Mesendoderm (in vitro differentiated cells): ENCODE measurements at places on chromosomes 1 and 21.
A peak's percentile ranks its signal among the peaks of the same experiment; 100 is the strongest.

DNA sequence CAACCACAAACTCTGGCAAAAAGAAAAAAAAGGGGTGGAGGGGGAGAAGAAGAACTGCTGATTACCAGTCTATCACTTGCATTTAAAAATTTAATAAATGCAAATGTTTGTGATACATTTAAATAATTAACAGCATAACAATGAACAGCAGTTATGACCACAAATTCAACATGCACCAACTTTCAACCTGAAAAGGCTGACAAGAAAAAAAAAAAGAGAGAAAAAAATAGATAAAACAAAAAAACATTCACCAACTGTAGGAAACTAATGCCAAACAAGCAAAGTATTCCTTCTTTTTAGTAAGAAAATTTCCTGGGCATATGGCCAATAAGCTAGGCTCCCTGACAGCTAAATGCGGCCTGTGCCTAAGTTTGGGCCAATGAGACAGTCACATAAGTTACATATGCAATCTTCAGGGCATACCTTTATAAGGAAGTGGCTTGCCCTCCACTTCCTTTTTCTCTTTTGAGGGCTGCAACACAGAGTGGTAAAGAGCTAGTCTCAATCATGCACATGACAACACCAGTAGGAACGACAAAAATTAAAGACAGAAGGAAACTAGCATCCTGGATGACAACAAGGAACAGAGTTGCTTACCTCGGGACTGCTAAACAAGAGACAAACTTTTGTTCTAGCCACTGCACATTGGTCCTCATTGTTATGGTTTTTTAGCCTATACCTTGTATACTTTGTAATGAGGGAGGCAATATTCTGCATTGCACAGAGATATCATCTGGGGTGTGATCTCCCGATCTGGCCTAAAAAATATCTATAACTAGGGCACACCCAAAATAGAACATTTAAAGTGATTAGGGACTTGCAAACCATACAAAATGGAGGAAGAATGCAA, 24.2 kb upstream of the PHTF1 start:
- no peaks in the 10 kb centered on the region for H3K36me3 ChIP-seq
- peak; percentile 10 for DNase-seq
- no peak overlapping the region for H3K27ac ChIP-seq

DNA sequence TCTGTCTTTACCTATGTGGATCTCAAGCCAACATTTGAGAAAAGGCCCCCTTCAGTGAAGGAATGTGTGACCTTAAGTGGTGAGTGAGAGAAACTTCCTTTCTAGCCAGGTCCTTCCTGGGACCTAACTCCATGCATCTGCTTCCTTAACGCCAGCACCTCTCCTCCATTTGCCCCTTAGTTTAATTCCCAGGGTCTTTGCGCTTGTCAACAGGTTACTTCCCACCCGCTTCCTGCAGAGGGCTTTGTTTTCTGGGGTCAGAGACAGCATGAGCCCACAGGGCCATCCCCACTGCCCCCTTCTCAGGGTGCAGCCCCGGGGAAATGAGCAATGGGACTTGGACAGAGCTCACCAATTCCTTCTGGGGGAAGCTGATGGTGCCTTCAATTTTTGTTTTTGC, 54.8 kb downstream of the EVA1C start:
- no peaks in the 10 kb centered on the region for H3K36me3 ChIP-seq
- H3K27ac ChIP-seq: no peak overlapping the region
- no peaks in the 10 kb centered on the region for H3K4me1 ChIP-seq
- no peaks in the 10 kb centered on the region for H3K27me3 ChIP-seq

DNA sequence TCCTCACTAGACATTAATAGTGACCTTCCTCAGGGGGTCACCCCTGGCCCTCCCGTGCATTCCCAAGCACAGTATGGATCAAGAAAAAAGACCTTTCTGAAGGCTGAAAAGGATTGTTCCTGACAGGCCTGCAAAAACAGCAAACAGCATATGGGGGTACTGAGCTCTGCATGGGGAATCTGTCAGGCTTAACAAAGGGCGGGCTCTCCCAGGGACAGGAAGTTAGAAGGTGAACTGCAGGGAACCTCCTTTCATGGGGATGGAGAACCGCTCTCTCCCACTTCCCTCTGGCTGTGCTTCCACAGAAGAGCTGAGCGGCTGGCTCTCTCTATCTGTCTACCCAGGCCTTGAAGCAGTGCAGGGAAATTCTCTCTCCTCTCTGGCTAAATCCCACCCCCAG, 91.7 kb downstream of the DTL start:
- no peak overlapping the region for H3K27ac ChIP-seq
- no peak overlapping the region for H3K4me3 ChIP-seq
- H3K36me3 ChIP-seq: no peaks in the 10 kb centered on the region
- no peaks in the 10 kb centered on the region for H3K4me1 ChIP-seq

DNA sequence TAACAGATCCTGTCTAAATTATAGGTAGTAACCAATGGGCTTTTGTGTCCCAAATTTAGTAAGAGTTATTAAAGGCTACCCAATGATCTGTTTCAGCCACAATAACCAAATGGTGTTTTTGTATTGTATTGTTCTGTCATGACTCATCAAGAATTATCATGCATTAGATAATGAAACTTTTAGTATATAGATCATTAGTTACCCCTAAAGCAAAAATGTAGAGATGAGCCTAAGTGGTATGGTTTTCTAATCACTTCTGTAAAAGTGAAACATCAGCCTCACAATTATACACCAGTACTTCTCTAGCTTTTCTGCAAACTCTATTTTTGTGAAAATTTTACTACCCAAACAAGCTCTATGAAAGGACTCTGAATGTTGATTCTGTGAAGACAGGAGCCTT, 71.4 kb downstream of the LRRC7 start:
- H3K27ac ChIP-seq: no peak overlapping the region
- H3K4me3 ChIP-seq: no peak overlapping the region
- H3K36me3 ChIP-seq: no peaks in the 10 kb centered on the region
- no peak for DNase-seq
- no peaks in the 10 kb centered on the region for H3K4me1 ChIP-seq
- H3K27me3 ChIP-seq: no peaks in the 10 kb centered on the region

GRCh38 chr1:116738673-116739370, 15.4 kb upstream of the CD2 start:
- H3K4me3 ChIP-seq: no peak overlapping the region
- no peak for DNase-seq
- no peaks in the 10 kb centered on the region for H3K4me1 ChIP-seq
- H3K27me3 ChIP-seq: no peaks in the 10 kb centered on the region

- no peaks in the 10 kb centered on the region for H3K4me1 ChIP-seq
- DNase-seq: no peak
Measured at GRCh38 chr1:188371295-188371806, 1542.6 kb downstream of the PLA2G4A start.

DNA sequence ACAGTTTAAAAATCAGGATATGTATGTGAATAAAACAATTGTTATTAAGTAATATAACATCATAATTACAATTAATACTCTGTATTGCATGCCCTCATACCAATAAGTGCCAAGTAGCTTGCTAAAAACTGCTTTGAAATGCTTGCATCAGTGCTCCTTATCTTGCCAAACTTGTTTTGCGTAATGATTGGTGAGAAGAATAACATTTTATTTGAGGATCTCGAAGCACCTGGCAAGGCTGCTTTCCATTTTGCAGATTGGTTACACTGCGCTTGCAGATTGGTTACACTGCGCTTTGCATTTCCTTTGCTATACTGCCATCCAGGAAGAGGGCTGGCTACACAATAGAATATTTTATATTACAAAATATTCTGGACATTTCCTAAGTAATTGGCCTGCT, 1.7 kb upstream of the PBX1 start:
- no peaks in the 10 kb centered on the region for H3K4me1 ChIP-seq
- no peak for DNase-seq
- H3K36me3 ChIP-seq: no peaks in the 10 kb centered on the region
- no peak overlapping the region for H3K4me3 ChIP-seq
- H3K27ac ChIP-seq: no peak overlapping the region
- H3K27me3 ChIP-seq: no peaks in the 10 kb centered on the region

- H3K27ac ChIP-seq: no peak overlapping the region
- DNase-seq: no peak
- no peak overlapping the region for H3K4me3 ChIP-seq
- no peaks in the 10 kb centered on the region for H3K36me3 ChIP-seq
- H3K4me1 ChIP-seq: no peaks in the 10 kb centered on the region
- no peaks in the 10 kb centered on the region for H3K27me3 ChIP-seq
Measured at GRCh38 chr1:223611936-223612335, 53.6 kb downstream of the CAPN8 start.

DNA sequence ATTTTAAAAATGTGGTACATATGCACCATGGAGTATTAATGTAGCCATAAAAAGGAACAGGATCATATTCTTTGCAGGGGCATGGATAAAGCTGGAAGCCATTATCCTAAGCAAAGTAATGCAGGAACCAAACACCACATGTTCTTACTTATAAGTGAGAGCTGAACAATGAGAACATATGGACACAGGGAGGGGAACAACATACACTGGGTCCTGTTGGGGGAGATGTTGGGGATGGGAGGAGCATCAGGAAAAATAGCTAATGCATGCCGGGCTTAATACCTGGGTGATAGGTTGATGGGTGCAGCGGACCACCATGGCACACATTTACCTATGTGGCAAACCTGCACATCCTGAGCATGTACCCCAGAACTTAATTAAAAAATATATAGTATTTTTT, 352.5 kb upstream of the KAZN start:
- H3K27ac ChIP-seq: no peak overlapping the region
- DNase-seq: no peak
- no peaks in the 10 kb centered on the region for H3K4me1 ChIP-seq
- H3K4me3 ChIP-seq: no peak overlapping the region

DNA sequence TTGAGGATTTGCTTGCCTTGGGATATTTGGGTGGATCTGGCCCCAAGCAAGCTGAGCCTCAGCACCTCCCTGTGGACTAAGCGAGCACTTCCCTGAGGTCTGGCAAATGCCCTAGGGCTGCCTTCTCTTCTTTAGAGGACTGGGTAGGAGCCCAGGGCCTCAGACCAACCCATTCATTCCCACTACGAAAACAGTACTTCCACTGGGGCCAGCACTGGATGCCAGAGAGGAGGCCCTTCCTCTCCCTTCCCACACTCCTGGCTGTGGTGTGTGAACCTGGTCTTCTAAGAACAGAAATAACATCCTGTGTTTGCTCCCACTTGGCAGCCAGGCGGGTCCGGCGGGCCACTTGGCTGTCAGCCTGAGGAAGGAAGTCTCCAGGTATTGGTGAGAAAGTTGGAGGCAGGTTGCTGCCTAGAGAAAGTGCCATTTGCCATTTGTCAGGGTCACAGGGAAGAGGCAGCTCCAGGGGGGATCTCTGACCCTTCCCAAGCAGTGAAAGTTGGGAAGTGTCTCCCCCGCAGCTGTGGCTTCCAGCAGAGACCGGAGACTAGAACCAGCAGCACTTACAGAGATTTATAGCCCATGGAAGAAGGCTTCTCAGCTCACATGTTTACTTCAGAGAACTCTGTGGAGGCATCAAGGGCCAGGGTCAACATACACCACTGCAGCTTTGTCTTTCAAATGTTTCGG, 323.5 kb downstream of the SIPA1L2 start:
- H3K4me1 ChIP-seq: peaks cover 24% of the 10 kb centered on the region
- no peaks in the 10 kb centered on the region for H3K27me3 ChIP-seq
- no peaks in the 10 kb centered on the region for H3K36me3 ChIP-seq
- H3K27ac ChIP-seq: peak overlapping the region; percentile 30
- no peak overlapping the region for H3K4me3 ChIP-seq

GRCh38 chr1:206066479-206067171, 13.7 kb downstream of the RHEX start:
- no peak overlapping the region for H3K27ac ChIP-seq
- no peaks in the 10 kb centered on the region for H3K36me3 ChIP-seq
- no peak overlapping the region for H3K4me3 ChIP-seq
- H3K4me1 ChIP-seq: no peaks in the 10 kb centered on the region
- H3K27me3 ChIP-seq: no peaks in the 10 kb centered on the region

- no peak overlapping the region for H3K27ac ChIP-seq
- H3K27me3 ChIP-seq: no peaks in the 10 kb centered on the region
- DNase-seq: no peak
- no peaks in the 10 kb centered on the region for H3K36me3 ChIP-seq
- H3K4me3 ChIP-seq: no peak overlapping the region
- H3K4me1 ChIP-seq: no peaks in the 10 kb centered on the region
Measured at GRCh38 chr1:86035101-86035500, 121.5 kb downstream of the COL24A1 start.

- no peaks in the 10 kb centered on the region for H3K27me3 ChIP-seq
- H3K36me3 ChIP-seq: peaks cover 7% of the 10 kb centered on the region
- H3K27ac ChIP-seq: no peak overlapping the region
- no peaks in the 10 kb centered on the region for H3K4me1 ChIP-seq
- no peak overlapping the region for H3K4me3 ChIP-seq
- no peak for DNase-seq
Measured at GRCh38 chr1:63645317-63645716, 52.1 kb downstream of the PGM1 start.

GRCh38 chr1:41874151-41874719, 44.5 kb downstream of the HIVEP3 start:
- no peak overlapping the region for H3K27ac ChIP-seq
- H3K4me1 ChIP-seq: peaks cover 4% of the 10 kb centered on the region
- DNase-seq: no peak
- H3K36me3 ChIP-seq: no peaks in the 10 kb centered on the region
- H3K4me3 ChIP-seq: no peak overlapping the region
- no peaks in the 10 kb centered on the region for H3K27me3 ChIP-seq

DNA sequence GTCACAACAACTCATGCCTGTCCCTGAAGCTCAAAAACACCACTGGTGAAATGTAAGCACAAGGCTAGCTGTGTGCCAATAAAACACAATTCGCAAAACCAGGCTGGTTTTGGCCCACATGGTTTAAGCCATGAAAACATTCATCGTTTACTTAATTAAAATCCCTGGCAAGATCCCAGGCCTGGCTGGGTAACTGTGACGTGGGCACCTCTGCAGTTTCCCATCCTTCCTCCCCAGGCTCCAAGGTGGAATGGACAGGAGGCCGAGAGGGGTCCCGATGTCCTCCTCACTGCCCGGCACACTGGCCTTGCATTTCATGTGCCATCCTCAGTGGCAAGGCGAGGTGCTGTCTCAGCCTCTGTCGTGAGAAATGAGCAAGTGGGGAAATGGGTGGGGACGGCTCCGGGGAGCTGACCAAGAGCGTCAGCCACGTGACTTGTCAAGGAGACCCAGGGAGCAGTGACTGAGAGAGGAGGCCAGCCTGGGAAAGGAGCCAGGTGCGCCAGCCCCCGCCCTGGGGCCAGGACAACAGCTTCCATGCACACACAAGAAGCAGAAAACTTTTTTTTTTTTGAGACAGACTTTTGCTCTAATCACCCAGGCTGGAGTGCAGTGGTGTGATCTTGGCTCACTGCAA, 153.1 kb upstream of the RAB4A start:
- H3K27ac ChIP-seq: no peak overlapping the region
- no peak overlapping the region for H3K4me3 ChIP-seq
- no peaks in the 10 kb centered on the region for H3K27me3 ChIP-seq
- no peaks in the 10 kb centered on the region for H3K36me3 ChIP-seq
- H3K4me1 ChIP-seq: peaks cover 1% of the 10 kb centered on the region

GRCh38 chr1:91735266-91735845, 150.6 kb downstream of the TGFBR3 start:
- no peak overlapping the region for H3K4me3 ChIP-seq
- DNase-seq: no peak
- H3K4me1 ChIP-seq: no peaks in the 10 kb centered on the region
- no peak overlapping the region for H3K27ac ChIP-seq
- H3K27me3 ChIP-seq: no peaks in the 10 kb centered on the region
